ENCODE measurements at places on chromosomes 13 and 19.
A peak's percentile ranks its signal among the peaks of the same experiment; 100 is the strongest.

DNA sequence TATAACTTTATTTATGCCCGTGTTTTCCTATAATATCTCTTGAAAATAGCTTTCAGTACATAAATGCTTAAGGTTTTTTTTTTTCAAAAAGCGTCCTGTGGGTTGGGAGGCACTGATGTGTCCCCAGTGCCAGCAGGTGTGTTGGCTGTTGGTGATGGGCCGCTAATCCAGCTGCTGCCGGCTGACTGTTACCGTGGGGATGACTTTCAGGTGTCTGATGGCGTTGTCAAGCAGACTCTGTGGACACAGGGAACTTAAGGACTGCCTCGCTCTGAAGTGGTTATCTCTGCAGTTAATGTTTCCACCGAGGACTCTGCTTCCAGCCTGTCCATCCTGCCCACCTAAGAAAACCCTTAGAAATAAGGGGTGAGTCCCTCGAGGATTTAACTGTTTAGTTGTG is 94.5 kb downstream of the ANKRD10 start:
- no peak overlapping the region for H3K27ac ChIP-seq
- no peaks in the 10 kb centered on the region for H3K27me3 ChIP-seq
- H3K4me3 ChIP-seq: no peak overlapping the region
- no peaks in the 10 kb centered on the region for H3K4me1 ChIP-seq
- DNase-seq: no peak

- H3K36me3 ChIP-seq: no peaks in the 10 kb centered on the region
- no peak overlapping the region for H3K27ac ChIP-seq
- peaks cover 5% of the 10 kb centered on the region for H3K4me1 ChIP-seq
- DNase-seq: peak; percentile 19
- peaks cover 2% of the 10 kb centered on the region for H3K27me3 ChIP-seq
These were observed 60.7 kb downstream of the MCF2L start for GRCh38 chr13:113029487-113030258.

DNA sequence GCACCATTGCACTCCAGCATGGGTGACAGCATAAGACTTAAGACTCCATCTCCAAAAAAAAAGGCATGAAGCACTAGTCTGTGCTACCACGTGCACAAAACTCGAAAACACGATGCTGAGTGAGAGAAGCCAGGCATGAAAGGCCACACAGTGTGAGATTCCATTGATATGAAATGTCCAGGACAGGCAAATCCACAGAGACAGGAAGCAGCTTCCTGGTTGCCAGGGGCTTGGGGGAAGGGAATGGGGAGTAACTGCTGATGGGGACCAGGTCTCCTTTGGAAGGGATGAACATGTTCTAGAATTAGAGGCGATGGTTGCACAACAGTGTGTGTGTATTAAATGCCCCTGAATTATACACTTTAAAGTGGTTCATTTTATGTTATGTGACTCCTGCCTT is 15.9 kb upstream of the JUND start:
- peaks cover 2% of the 10 kb centered on the region for H3K4me1 ChIP-seq
- H3K27me3 ChIP-seq: no peaks in the 10 kb centered on the region
- no peak overlapping the region for H3K27ac ChIP-seq
- no peak overlapping the region for H3K4me3 ChIP-seq

GRCh38 chr19:28345811-28346210 is 867.1 kb downstream of the UQCRFS1 start:
- no peaks in the 10 kb centered on the region for H3K4me1 ChIP-seq
- no peak overlapping the region for H3K27ac ChIP-seq
- H3K4me3 ChIP-seq: no peak overlapping the region
- H3K36me3 ChIP-seq: no peaks in the 10 kb centered on the region

DNA sequence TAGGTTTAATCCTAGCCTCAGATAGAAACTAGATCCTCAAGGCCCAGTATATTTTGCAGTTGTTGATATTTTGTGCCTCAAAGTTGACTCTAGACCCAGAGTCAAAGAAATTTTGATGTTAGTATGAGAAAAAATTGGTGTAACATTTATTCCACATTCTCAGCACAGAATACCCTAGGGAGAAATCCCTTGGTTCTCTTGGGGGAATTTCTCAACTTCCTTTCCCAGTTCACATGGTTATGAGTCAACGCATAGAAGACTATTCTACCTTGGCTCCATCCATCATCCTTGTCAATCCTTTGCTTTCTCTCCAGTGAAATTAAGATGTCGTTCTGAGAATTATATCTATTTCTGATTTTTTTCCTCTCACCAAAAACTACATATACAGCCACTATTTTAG is 145.3 kb downstream of the POSTN start:
- H3K36me3 ChIP-seq: no peaks in the 10 kb centered on the region
- no peak overlapping the region for H3K27ac ChIP-seq
- no peaks in the 10 kb centered on the region for H3K4me1 ChIP-seq
- no peak overlapping the region for H3K4me3 ChIP-seq
- no peaks in the 10 kb centered on the region for H3K27me3 ChIP-seq

GRCh38 chr13:101152184-101152583 is 264.1 kb downstream of the NALCN start:
- no peaks in the 10 kb centered on the region for H3K36me3 ChIP-seq
- peaks cover 13% of the 10 kb centered on the region for H3K27me3 ChIP-seq
- no peak overlapping the region for H3K4me3 ChIP-seq
- no peaks in the 10 kb centered on the region for H3K4me1 ChIP-seq
- no peak overlapping the region for H3K27ac ChIP-seq

- H3K4me1 ChIP-seq: peaks cover 88% of the 10 kb centered on the region
- peak overlapping the region; percentile 21 for H3K27ac ChIP-seq
- H3K27me3 ChIP-seq: no peaks in the 10 kb centered on the region
- no peaks in the 10 kb centered on the region for H3K36me3 ChIP-seq
- no peak overlapping the region for H3K4me3 ChIP-seq
These were observed 44.0 kb downstream of the BRD4 start for GRCh38 chr19:15288146-15288963.

Measured in T-cell (primary cell).